ENCODE measurements at places on chromosomes 2 and 18.

GRCh38 chr2:181774685-181775084 is 94.4 kb upstream of the NEUROD1 start:
- no peak for DNase-seq

GRCh38 chr2:51597086-51597485 is 565.2 kb upstream of the NRXN1 start:
- DNase-seq: no peak

DNA sequence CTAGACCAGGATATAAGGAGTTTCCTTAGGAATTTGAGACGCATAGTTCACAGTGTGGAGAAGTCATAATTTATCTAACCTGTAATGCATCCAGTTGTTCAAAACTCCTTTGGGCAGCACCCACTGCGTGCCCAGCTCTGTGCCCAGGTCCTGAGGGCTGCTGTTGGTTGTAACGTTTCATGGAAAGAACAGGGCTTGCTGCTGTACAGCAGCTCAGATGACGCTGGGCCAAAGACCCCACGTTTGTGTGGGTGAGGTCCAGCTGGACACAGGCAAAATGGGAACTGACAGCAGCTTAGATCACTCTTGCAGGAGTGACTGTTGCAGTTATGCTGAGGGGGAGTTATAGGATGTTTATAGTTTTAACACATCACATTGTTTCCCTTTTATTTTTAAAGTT is 30.0 kb upstream of the HS6ST1 start:
- no peak for DNase-seq

DNA sequence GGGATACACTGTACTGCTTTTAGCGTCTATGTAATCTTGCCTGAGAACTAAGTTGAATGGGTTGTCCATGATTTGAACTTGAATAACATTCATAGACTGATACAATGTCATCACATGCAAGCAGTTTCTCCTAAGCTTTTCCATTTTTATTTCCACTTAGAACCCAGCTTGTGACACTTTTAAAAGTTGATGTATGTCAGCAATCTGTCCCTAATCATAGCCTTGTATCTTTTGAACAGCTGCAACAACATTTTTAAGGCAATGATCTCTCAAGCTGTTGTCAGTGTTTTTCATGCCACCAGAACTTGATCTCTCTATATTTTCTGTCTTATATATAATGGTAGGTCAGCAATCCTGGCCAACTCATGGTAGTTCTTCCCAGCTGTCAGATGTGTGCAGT is 185.0 kb downstream of the DOK6 start:
- DNase-seq: no peak

DNA sequence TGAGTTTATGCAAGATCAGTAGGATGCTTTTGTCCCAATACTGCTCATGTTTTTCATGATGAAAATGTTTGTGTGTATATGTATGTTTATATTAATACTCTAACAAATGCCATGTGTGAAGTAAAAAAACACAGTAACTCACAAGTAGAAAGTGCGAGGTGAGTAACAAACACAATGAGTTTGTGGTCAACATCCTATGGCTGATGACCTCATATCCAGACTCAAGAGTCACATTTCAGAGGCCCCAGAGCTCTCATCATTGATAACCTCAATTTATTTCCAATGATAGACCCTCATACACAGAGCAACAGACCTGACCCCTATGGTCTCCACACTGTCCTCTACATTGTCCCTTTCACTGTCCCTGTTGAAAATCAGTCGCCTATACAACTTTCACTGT is 34.5 kb downstream of the ZNF519 start:
- no peak for DNase-seq

- peak; percentile 50 for DNase-seq
Measured at GRCh38 chr2:111662771-111663470, 221.1 kb downstream of the ANAPC1 start.

- DNase-seq: no peak
Measured at GRCh38 chr2:188949046-188949818, 24.9 kb upstream of the COL3A1 start.

- no peak for DNase-seq
Measured at GRCh38 chr2:201746551-201746950, 34.2 kb downstream of the ALS2 start.

DNA sequence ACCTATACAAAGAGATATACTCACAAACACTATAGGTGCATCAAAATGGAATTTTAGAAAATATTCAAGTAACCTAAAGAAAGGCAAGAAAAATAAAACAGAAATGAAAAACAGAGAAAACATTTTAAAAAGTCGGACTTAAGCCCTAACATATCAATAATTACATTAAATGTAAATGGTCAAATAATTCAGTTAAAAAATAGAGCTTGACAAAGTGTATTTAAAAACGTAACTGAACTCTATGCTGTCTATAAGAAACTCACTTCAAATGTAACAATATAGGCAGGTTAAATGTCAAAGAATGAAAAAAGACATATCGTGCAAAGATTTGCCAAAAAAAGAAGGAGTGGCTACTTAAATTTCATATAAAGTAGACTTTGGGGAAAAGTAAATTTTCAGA is 163.9 kb downstream of the ACOXL start:
- DNase-seq: no peak

- DNase-seq: no peak
Measured at GRCh38 chr2:143481733-143482132, 352.5 kb downstream of the ARHGAP15 start.

DNA sequence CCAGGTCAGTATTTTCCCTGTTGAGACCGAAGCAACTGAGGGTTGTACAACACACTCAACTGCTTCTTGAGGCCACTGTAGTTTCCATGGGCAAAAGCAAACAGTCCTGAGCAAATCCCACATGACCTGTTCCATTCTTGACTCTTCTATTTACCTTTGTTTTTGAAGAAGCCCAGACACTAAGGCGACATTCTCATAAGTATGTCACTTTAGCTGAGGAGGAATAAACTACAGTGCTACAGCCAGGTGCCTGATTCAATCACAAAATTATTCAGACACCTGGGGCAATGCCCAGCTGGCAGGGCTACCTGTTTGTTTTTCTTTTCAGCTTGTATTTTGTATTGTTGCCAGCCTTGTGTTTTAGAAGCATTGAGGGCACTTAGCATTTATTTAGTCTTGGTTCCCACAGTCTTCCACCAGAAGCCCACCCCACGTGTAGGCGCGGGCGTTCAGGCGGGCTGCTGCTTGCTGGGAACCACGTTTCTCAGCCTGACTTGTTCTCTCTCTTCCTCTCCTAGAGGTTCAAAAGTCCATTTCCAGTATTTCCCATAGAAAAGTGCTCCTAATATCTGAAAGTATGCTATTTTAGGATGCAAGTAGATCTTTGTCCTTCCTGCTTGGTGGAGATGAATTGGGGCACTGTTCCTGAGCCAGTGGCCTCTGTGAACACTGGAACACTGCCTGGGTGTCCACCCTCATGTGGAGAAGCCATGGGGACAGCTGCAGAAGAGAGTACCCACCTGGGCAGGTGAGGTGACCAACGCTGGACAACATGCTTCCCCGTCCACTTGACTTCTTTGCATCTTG is 99.0 kb upstream of the COPS8 start:
- no peak for DNase-seq

GRCh38 chr2:74821177-74822126 is 12.5 kb upstream of the HK2 start:
- DNase-seq: no peak

DNA sequence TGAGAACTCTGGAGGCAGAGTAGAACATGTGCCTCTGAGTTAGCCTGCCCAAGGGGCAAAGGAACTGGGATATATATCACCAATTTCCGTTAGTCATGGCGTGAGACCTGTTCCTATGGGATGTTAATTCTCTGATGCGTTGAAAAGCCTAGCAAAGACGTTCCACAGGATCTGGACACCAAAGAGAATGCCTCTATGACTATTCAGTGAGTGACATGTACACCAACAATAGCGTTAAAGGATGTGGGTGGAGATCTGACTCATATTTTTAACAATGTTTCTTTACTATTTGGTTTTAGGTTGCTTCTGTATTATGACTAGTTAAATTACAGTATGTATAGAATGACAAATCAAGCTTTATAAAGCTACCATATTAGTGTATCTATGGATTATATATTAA is 320.9 kb upstream of the MC4R start:
- no peak for DNase-seq

Measured in stimulated activated CD4-positive, alpha-beta T cell treated with anti-CD3 and anti-CD28 coated beads, Interleukin-2, amount 100 ng/mL, for 24 hours (primary cell).